ENCODE measurements at places on chromosomes 13 and 19. TPM values are rescaled to one million over a fixed set of nuclear protein-coding genes. Genes with fewer than 3 reads are reported as not detected.

DNA sequence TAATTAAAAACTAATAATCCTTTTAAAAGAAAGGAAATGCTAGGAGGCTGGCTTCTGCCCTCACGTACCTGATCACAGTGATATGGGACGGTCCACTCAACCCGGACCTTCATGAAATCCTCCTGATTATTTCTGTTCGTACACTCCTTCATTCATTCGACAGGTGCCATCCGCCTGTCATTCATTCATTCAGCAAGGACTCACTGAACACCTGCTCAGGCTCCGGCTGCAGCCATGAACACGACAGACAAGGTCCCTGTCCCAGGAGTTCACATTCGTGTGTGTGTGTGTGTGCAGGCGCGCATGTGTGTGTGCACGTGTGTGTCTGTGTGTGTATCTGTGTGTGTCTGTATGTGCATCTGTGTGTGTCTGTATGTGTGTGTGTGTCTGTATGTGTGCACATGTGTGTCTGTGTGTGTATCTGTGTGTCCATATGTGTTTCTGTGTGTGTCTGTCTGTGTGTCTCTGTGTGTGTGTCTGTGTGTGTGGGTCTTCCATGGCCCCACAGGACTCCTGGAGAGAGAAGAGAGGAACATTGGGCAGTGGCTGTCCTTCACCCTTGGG lies 28.1 kb upstream of the CCNE1 start:
- H3K27me3 ChIP-seq = no peaks in the 10 kb centered on the region
- H3K4me1 ChIP-seq = no peaks in the 10 kb centered on the region
- H3K4me3 ChIP-seq = no peak overlapping the region
- no peak overlapping the region for H3K27ac ChIP-seq
- no peaks in the 10 kb centered on the region for H3K36me3 ChIP-seq

GRCh38 chr13:85141401-85141800 lies 657.8 kb downstream of the SLITRK6 start:
- no peaks in the 10 kb centered on the region for H3K4me1 ChIP-seq
- H3K36me3 ChIP-seq = no peaks in the 10 kb centered on the region
- DNase-seq = no peak
- no peaks in the 10 kb centered on the region for H3K27me3 ChIP-seq

DNA sequence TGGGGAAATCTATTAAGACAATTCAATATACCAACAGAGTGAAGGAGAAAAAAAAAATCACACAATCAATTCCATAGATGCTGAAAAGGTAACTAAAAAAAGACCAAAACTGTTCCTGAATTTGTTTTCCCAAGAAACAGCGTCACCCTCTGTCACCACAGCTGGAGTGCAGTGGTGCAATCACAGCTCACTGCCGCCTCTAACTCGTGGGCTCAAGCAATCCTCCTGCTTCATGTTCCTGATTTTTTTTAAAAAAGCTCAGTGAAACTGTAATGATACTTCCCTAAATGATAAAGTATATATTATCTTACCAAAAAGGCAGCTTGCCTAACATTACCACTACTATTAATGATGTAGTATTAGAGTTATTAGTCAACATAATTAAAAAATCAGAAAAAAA lies 19.6 kb upstream of the ZFP14 start:
- H3K4me1 ChIP-seq = no peaks in the 10 kb centered on the region
- no peak overlapping the region for H3K4me3 ChIP-seq
- peaks cover 7% of the 10 kb centered on the region for H3K36me3 ChIP-seq
- no peaks in the 10 kb centered on the region for H3K27me3 ChIP-seq
- no peak overlapping the region for H3K27ac ChIP-seq

DNA sequence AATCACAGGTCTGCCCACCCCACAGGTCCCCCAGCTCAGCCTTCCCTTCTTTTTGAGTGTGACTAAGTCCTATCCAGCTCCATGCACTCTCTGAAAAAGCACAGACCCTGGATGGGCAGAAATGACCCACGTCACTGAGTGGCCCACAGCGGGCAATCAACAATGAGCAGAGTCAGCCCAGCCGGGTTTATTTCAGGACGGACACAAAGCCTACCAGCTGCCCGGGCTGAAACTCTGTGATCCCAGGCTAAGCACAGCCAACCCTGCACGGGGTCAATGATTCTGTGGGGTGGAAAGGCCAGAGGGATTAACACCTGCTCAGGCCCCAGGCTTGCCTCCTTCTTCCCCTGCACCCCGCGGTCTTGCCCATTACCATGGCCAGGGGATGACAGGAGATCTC lies 8.4 kb downstream of the NAPA start:
- no peak for DNase-seq
- peaks cover 52% of the 10 kb centered on the region for H3K4me1 ChIP-seq
- no peaks in the 10 kb centered on the region for H3K36me3 ChIP-seq
- peak overlapping the region; percentile 62 for H3K27ac ChIP-seq

DNA sequence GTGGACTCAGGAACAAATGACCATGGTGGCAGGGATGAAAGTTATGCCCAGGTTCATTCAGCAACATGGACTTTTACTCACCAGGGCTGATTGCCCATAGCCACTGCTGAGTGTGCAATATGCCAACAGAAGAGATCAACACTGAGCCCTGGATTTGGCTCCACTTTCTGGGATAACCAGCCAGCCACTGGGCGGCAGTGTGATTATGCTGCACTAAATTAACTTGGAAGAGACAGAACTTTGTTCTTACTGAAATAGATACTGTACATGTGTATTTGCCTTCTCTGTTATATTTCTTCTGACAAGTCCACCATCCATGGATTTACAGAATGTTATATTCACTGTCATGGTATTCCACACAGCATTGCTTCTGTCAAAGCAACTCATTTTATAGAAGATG lies 257.4 kb downstream of the TDRD3 start:
- H3K4me1 ChIP-seq = no peaks in the 10 kb centered on the region
- H3K27me3 ChIP-seq = no peaks in the 10 kb centered on the region
- H3K27ac ChIP-seq = no peak overlapping the region
- DNase-seq = peak; percentile 23
- H3K36me3 ChIP-seq = no peaks in the 10 kb centered on the region

ATP8A2 gene
- not detected for total RNA-seq

- no peak overlapping the region for H3K27ac ChIP-seq
- no peaks in the 10 kb centered on the region for H3K27me3 ChIP-seq
- no peak overlapping the region for H3K4me3 ChIP-seq
- H3K36me3 ChIP-seq = no peaks in the 10 kb centered on the region
- H3K4me1 ChIP-seq = peaks cover 20% of the 10 kb centered on the region
Observed at GRCh38 chr13:43376596-43376995, 353.2 kb downstream of the DNAJC15 start.

BABAM1 gene
- 78.8 TPM for total RNA-seq

GRCh38 chr19:22144394-22144793 lies 52.4 kb downstream of the ZNF676 start:
- H3K27me3 ChIP-seq = no peaks in the 10 kb centered on the region
- H3K4me1 ChIP-seq = no peaks in the 10 kb centered on the region
- DNase-seq = no peak
- no peaks in the 10 kb centered on the region for H3K36me3 ChIP-seq
- no peak overlapping the region for H3K4me3 ChIP-seq

OR7A10 gene
- not detected for total RNA-seq

- H3K4me1 ChIP-seq = no peaks in the 10 kb centered on the region
- no peak overlapping the region for H3K27ac ChIP-seq
- DNase-seq = peak; percentile 40
- no peaks in the 10 kb centered on the region for H3K36me3 ChIP-seq
- H3K27me3 ChIP-seq = no peaks in the 10 kb centered on the region
- no peak overlapping the region for H3K4me3 ChIP-seq
Observed at GRCh38 chr19:42606660-42607351, 12.1 kb upstream of the CEACAM8 start.

DNA sequence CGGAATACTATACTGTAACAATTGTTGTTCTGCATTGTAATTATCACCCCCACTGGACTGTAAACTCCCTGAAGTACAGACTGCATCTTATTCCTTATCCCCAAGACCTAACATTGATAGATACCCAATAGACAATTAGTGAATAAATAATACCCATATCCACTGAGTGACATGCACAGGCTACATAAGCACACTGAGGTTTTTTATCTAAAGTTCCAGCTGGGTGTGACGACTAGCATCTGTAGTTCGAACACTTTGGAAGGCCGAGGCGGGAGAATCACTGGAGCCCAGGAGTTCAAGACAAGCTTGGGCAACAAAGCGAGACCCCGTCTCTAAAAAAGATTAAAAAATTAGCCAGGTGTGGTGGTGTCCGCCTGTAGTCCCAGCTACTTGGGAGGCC lies 2.5 kb downstream of the KPNA3 start:
- no peaks in the 10 kb centered on the region for H3K27me3 ChIP-seq
- H3K36me3 ChIP-seq = no peaks in the 10 kb centered on the region
- H3K4me1 ChIP-seq = peaks cover 5% of the 10 kb centered on the region
- H3K4me3 ChIP-seq = no peak overlapping the region
- DNase-seq = no peak
- no peak overlapping the region for H3K27ac ChIP-seq

ENOX1 gene
- total RNA-seq = 10.2 TPM

CACTIN gene
- 10.9 TPM for total RNA-seq

GRCh38 chr13:99354371-99354951 lies 47.3 kb upstream of the GPR183 start:
- peaks cover 23% of the 10 kb centered on the region for H3K4me1 ChIP-seq
- H3K4me3 ChIP-seq = no peak overlapping the region
- H3K36me3 ChIP-seq = no peaks in the 10 kb centered on the region
- no peak overlapping the region for H3K27ac ChIP-seq
- H3K27me3 ChIP-seq = no peaks in the 10 kb centered on the region
- no peak for DNase-seq

GRCh38 chr13:65943708-65944107 lies 1286.4 kb downstream of the PCDH9 start:
- no peaks in the 10 kb centered on the region for H3K27me3 ChIP-seq
- no peak overlapping the region for H3K27ac ChIP-seq
- no peaks in the 10 kb centered on the region for H3K36me3 ChIP-seq
- no peaks in the 10 kb centered on the region for H3K4me1 ChIP-seq
- no peak for DNase-seq
- peak overlapping the region; percentile 6 for H3K4me3 ChIP-seq

ZNF492 gene
- total RNA-seq = 0.15 TPM

DNA sequence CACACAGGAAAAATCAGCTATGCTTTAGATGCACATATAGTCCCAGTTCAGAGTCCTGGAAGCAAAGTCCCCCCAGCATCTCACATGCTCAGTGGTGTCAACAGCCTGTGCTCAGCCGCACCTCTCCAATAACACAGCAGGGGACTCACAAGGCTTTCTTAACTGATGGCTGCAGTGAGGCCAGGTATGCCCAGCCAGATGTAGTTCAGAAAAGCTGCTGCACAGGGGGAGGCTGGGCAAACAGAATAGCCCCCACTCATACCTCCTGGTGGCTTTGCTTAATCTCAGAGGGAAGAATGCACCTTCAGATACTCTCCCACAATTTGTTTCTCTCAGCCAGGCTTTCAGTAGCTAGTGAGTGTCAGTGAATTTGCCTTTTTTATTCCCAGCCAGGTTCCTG lies 33.4 kb downstream of the FAM124A start:
- no peaks in the 10 kb centered on the region for H3K36me3 ChIP-seq
- H3K4me1 ChIP-seq = peaks cover 55% of the 10 kb centered on the region
- H3K27ac ChIP-seq = no peak overlapping the region

DNA sequence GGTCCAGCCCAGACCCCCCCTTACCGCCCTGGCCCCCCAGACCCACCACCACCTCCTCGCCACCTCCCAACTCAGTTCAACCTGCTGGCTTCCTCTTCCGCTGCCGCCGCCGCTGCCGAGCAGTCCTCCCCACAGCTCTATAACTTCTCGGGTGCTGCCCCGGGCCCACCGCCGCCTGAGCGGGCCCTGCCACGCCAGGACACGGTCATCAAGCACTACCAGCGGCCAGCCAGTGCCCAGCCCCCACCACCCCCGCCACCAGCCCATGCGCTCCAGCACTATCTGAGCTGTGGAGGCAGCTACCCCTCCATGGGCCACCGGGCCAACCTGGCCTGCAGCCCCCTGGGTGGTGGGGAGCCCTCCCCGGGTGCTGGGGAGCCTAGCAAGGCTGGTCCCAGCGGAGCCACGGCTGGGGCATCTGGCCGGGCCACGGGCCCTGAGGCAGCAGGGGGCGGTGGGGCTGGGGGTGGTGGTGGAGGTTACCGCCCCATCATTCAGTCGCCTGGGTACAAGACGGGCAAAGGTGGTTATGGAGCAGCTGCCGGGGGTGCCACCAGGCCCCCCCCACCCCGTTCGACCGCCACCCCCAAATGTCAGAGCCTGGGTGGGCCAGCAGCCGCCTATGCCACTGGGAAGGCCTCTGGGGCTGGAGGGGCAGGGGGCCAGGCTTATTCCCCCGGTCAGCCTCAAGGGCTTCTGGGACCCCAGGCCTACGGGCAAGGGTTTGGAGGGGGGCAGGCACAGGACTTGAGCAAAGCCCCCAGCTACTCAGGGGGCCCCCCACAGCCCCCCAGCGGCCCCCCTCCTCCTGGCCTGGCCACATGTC lies 4.2 kb downstream of the PRR12 start:
- DNase-seq = no peak
- no peak overlapping the region for H3K27ac ChIP-seq
- peaks cover 66% of the 10 kb centered on the region for H3K36me3 ChIP-seq
- H3K4me3 ChIP-seq = no peak overlapping the region
- peaks cover 24% of the 10 kb centered on the region for H3K4me1 ChIP-seq

GRCh38 chr19:4571305-4571917 lies 11.9 kb upstream of the SEMA6B start:
- H3K36me3 ChIP-seq = no peaks in the 10 kb centered on the region
- H3K27me3 ChIP-seq = peaks cover 26% of the 10 kb centered on the region
- no peak overlapping the region for H3K27ac ChIP-seq

- no peak for DNase-seq
- H3K4me3 ChIP-seq = no peak overlapping the region
- no peaks in the 10 kb centered on the region for H3K36me3 ChIP-seq
- no peaks in the 10 kb centered on the region for H3K4me1 ChIP-seq
- no peak overlapping the region for H3K27ac ChIP-seq
Observed at GRCh38 chr13:96958286-96958891, 35.9 kb downstream of the OXGR1 start.

DNA sequence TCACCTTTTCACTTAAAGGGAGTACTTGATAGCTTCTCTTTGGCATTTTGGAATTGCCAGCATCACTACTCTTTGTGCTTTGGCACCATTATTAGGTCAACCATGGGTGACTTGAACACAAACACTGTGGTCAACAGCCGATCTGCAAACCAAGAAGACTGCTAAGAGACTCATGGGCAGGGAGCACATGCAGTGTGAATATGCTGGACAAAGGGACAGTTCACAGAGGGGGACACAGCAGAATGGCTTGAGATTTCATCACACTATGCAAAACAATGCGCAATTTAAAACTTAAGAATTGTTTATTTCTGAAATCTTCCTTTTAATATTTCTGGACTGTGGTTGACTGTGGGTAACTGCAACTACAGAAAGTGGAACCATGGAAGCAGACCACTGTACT lies 64.4 kb downstream of the LMO7 start:
- H3K27me3 ChIP-seq = no peaks in the 10 kb centered on the region
- H3K36me3 ChIP-seq = no peaks in the 10 kb centered on the region
- H3K4me3 ChIP-seq = no peak overlapping the region
- H3K27ac ChIP-seq = no peak overlapping the region
- H3K4me1 ChIP-seq = peaks cover 7% of the 10 kb centered on the region
- DNase-seq = no peak

POU2F2 gene
- 0.54 TPM for total RNA-seq

DNA sequence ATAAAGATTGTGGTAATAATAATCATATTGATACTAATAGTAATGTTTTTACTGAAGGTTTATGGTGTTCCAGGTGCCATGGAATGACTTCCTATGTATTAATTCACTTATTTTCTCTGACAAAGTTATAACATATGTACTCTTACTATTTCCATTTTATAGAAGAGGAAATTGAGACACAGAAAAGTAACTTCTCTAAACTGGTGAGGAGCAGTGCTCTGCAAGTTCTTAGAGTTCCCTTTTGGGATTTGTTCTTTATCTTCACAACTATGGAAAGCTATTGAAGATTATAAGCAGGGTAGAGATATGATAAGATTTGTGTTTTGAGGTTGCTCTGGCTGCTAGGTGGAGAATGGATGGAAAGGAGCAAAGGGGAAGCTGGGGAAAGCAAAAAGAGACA lies 83.9 kb upstream of the OLFM4 start:
- H3K36me3 ChIP-seq = no peaks in the 10 kb centered on the region
- no peaks in the 10 kb centered on the region for H3K4me1 ChIP-seq
- DNase-seq = no peak
- no peak overlapping the region for H3K4me3 ChIP-seq
- no peak overlapping the region for H3K27ac ChIP-seq
- no peaks in the 10 kb centered on the region for H3K27me3 ChIP-seq

Data from heart right ventricle (tissue), 16 donors.